Activated CD4-positive, alpha-beta T cell treated with anti-CD3 and anti-CD28 coated beads for 4 hours (primary cell): ENCODE measurements at places on chromosomes 3 and 15.

DNA sequence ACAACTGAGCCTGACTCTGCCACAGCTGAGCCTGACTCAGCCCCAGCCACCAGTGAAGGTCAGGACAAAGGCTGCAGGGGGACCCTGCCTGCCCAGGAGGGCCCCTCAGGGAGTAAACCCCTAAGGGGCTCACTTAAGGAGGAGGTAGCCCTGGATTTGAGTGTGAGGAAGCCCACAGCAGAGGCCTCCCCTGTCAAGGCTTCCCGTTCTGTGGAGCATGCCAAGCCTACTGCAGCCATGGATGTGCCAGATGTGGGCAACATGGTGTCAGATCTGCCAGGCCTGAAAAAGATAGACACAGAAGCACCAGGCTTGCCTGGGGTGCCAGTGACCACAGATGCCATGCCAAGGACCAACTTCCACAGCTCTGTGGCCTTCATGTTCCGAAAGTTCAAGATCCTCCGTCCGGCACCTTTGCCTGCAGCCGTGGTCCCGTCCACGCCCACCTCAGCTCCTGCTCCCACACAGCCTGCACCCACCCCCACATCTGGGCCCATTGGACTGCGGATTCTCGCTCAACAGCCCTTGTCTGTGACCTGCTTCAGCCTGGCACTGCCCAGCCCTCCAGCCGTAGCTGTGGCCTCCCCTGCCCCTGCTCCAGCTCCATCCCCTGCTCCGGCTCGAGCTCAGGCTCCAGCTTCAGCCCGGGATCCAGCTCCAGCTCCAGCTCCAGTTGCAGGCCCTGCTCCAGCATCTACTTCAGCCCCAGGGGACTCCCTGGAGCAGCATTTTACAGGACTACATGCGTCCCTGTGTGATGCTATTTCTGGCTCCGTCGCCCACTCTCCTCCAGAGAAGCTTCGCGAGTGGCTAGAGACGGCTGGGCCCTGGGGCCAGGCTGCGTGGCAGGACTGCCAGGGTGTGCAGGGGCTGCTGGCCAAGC, 6.2 kb downstream of the C15orf39 start:
- DNase-seq = no peak

DNA sequence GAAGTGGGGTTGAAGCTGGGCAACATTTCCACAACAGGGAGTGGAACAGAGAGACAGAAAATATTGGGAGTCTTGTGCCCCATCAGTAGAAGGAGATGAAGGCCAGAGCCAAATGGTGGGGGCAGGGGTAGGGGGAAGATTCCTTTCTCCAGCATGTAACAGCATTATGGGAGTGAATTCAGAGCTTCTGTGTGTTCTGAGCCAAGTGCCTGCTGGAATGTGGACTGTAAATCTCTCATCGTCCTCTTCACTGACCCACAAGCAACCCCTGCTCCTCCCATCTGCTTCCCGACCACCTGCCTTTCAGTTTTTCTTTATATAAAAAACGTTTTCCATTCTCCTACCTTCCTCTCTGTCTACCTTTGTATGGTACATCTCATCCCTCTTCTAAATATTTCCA, 344.2 kb upstream of the TPRG1 start:
- DNase-seq = no peak

- no peak for DNase-seq
These were observed 515.4 kb upstream of the ZNF717 start for GRCh38 chr3:76300746-76301145.

- no peak for DNase-seq
These were observed 955.2 kb downstream of the AGBL1 start for GRCh38 chr15:87034886-87035285.

GRCh38 chr3:144289057-144289456, 317.4 kb downstream of the DIPK2A start:
- no peak for DNase-seq

- DNase-seq = no peak
These were observed 51.0 kb downstream of the ATP8B4 start for GRCh38 chr15:50068016-50068415.

GRCh38 chr3:98901119-98901391, 440 bp downstream of the DCBLD2 start:
- DNase-seq = no peak

- no peak for DNase-seq
These were observed 245.3 kb downstream of the BBX start for GRCh38 chr3:107767897-107768605.

DNA sequence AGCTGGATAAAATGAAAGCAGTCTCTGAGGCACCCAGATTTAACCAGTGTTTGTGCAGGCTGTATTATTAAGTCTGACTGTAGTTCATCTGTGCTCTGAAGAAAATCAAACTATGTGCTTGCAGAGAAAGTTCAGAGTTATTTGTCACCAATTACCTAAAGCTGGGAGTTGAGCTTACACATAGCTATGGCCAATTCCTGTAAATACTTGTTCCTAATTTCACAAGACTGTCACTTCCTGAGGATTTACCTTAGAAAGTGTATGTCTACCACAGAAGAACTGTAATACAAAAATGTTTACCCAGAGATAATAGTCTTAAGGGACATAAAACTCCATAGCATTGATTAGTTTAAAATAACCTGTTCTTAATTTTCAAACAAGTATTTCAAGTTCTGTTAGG, 628.4 kb upstream of the TGFBR2 start:
- DNase-seq = no peak

- no peak for DNase-seq
These were observed 3.2 kb downstream of the AKAP13 start for GRCh38 chr15:85383470-85384148.

- DNase-seq = no peak
These were observed 1.4 kb upstream of the HCN4 start for GRCh38 chr15:73370151-73370550.

- DNase-seq = no peak
These were observed 54.0 kb upstream of the SLCO2A1 start for GRCh38 chr3:134083626-134084241.

DNA sequence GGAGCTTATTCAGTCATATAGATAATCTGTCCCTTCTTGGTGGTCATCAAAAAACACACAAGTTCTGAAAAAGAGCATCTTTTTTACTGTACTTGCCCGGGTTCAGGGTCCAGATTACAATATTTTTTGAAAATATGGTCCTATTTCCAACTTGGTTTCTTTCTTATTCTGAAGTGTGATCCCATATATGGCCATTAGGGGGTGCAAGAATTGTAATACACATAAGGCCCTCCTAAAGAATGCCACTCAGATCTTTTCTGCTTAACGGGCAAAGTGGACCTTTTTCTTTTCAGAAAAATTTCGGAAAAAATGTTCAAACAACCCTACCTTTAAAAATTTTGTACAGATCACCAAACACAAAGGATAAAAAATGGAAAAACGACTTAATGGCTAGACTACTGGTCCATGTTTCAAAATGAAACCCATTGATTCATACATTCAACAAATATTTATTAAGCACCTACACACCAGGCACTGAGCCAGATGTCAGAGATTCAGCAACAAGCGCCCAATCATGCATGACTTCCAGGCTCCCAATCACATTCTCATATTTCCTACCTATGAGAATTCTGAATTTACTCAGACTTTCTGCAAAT, 102.0 kb upstream of the MYRIP start:
- DNase-seq = no peak
